ENCODE measurements at places on chromosomes 6 and 20.

- peak; percentile 60 for DNase-seq
Observed at GRCh38 chr6:30557683-30557981, 537 bp downstream of the PRR3 start.

DNA sequence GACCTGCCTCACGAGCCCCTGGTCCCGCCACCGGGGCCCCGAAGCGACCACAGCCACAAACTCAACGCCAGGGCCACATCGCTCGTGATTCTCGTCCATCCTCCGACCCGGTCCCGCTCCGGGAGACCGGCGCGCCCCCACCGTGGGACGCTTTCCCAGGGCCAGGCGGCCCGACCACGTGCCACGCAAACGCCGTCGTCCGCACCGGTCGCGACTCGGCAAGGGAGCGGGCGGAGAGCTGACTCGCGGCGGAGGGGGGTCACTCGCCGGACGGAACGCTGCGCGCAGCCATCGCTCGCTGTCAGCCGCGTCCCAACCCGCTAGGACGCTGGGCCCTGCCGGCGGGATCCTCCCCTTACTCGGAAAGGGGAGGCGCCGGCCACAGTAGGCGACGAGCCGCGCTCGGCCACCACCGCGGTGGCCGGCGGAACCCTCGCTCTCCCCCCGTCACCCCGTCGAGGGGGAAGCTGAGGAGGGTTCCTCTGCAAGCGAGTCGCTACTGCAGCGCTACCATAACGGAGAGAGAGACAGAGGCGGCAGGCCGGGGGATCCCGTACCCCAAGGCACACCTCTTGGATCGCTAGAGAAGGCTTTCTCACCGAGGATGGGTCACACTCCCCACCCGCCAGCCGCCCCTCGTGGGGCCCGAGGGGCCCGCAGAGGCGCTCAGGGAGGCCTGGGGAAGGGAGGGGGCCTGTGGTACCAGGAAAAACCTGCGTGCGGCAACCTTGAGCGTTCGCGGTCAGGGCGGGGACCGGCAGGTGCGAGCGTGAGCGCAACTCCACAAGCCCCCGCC, 511.8 kb upstream of the ZNF337 start:
- no peak for DNase-seq

DNA sequence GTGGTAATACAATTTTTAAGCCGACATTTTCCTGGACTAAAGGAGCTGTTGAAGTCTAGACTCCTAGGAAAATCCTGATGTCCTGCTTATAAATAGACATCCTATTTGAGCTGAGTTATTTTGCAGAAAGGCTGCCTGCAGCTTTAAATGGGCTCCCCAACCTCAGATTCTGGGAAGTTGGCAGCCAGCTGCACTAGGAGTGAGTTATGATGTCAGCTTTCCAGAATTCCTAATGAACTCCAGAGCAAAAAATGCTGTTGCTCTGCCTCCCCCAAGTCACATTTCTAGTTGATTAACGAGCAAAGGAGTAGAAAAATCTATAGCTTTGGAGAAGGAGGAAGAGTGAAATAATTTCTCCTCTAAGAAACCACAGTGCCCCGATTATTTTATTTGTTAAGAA, 346.3 kb upstream of the SULF2 start:
- no peak for DNase-seq

DNA sequence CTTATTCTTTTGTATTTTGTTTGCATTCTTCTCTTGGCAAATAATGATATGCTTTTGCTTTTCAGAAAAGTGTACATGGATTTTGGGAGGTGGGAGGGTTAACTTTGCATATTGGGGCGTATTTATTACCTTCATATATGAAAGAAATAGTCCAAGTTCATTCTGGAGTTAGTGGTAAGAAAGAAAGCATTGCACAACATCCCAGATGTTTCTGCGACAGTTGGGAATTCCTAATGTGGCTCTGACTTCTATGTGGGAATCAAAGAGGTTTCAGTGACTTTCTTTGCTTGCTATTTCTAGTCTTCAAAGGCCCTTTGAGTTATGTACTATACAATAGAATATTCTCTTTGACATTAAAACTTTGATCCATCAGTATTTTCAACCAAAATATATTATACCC, 78.1 kb downstream of the MMUT start:
- DNase-seq: no peak

DNA sequence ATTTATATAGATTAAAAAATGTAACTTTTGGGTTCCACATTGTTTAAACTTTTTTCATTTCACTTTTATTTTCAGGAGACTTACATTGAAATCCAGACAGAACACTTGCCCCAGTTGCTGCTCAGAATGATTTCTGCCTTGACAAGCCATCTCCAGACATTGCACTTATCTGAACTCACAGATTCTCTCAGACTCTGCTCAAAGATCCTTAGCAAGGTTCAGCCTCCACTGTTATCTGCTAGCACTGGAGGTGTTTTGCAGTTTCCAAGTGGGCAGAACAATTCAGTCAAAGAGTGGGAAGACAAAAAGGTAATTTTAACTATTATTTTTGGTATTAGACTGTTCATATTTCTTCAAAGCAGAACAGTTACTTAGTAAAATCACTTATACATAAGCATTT, 58.0 kb downstream of the DOP1A start:
- no peak for DNase-seq

DNA sequence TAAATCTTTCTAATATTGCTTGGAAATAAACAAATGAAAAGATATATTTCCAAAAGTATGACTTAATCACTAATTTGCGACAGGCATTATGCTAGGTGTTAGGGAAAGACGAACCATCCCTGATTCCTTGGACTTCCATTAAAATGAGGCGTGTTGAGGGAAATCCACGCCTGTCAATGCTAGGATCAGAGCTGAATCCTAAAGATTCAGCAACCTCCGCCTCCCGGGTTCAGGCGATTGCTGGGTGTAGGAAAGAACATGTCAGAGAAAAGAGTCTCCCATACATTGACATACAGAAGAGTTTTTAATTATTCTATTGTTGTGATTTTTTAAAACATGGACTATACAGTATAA, 16.8 kb upstream of the PRSS16 start:
- no peak for DNase-seq

DNA sequence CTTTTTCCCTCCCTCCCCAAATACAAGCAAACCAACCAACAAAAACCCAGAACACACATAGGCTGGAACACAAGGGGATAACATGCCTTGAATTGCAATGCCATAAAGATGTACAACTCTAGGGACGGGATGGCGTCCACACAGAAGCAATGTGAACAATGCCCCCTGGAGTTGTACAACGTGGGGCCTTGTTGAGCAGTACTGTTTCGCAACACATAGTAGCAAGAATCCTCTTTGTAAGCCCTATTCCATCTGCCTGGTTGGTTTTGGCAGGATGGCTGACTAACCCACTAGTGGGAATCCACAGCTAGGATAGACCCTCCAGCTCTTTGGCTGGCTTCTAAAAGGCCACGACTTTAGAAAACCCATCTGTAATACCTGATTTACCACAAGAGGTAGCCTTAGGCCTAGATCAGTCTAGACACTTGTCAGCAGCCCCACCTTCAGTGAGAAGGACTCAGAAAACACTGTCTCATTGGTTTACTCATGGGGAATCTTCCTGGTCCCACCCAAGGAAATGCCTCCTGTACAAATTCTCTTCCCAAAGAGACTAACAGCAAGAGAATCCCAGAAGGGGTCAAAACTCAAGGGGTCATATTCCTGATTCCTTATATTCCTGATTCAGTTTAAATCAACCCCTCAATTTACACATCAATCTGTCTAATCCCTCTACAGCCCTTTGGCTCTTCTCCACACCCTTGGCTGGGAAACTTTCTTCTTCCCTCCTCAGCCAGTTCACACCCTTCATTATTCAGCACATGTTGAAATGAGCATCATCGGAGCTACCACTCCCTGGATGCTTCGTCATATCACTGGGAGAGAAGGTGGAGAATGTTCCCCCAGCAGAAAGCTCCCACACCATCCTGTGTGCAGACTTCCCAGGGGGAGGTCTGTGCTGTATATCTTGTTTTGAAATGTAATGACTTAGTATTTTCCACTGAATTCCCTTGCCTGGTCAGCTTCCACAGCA, 622.4 kb upstream of the FLRT3 start:
- no peak for DNase-seq

DNA sequence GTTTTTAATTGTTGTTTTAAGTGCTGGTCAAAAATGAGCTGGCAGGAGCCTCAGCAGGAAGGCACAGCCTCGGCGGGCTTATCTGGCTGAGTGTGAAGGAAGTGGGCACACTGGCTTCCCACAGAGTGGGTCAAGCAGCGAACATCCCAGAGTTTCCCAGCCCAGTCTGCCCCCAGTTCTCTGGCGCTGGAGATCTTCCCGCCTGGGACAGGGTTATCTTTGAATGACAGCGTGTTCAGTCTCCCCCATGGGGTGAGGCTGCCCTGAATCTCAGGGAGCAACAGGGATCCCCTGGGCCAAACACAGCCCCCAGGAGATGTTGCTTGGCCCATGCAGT, 122.2 kb upstream of the PTPN1 start:
- DNase-seq: no peak

DNA sequence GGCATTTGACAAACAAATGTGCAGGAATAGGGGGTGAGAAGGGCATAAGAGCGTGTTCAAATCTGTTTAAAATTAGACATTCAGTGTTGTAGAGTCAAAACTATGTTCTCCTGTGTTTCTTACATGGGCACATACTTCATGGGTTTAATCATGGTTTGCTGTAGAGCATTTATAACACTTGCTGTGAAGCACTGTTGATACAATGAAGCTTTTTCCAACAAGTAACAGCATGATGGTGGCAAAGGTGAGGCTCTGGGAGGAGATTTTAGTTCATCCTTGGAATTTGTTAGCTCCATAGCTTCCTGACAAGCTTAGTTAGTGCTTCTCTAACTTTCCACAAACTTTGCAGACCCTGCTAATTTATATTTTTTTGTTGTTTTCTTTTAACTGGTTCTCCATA, 900.7 kb downstream of the TFAP2A start:
- DNase-seq: no peak

DNA sequence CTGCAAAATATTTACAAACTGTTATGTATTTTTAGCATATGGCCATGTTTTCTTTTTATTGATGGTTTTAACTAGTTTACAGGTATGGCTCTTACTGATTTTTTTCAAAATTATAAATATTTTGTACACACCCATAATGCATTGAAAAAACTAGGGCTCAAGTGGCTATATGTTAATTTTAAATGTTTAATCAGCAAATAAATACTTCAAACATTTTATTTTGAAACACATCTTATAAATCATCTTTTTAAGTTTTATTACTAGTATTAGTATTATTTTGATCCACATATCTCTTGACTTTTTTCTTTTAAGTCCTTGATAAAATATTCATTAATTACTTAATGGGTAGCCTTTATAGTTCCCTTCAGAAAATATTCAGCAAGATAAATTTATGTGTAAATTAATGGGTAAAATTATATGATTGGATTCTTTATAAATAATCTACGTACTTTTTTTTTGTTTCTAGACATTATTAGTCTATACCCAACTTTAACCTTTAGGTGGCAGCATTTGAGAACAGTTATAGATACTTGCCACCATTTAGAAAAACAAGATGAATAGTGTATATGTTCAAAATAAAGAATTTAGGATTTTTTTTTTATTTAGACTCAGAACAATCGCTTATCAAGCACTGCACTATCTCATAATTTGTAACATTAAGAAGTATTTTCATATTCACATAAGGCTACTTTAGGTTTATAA, 241.9 kb downstream of the ADGRB3 start:
- DNase-seq: peak; percentile 4

DNA sequence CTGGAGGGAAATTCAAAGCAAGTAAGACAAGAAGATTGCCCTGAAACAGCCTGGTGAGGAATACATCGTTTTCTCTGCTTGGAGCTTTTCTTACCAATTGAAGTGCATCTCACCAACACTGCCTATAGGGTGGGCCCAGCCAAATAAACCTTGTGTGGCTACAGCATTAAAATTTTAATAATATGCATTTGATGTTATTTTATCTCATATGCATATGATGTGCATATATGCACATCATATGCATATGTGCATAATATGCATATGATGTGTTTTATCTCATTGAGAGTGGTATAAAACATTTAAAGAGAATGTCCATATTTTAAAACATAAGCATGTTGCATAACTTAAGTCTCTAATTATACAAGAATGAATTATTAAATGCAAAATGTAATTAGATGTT, 328.6 kb upstream of the ARID1B start:
- DNase-seq: no peak

- DNase-seq: no peak
Observed at GRCh38 chr20:24289737-24290481, 179.5 kb upstream of the SYNDIG1 start.

DNA sequence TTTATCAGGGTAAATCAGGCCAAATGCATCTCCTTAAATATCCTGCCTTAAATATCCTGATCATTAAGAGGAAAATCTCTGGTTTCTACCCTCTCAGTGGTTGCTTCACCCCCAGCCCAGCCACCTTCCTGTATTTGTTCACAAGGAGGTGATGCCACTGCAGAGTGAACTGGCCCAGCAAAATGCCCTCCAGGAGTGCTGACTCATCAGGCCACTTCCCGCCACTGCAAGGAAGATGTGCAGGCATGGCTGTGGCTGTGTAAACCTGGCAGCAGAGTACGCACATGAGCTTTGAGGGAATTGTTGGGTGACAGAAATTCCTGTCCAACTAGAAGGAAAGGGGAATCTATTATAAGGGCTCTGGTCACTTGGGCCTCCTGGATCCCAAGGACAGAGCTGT, 13.8 kb downstream of the NQO2 start:
- peak; percentile 66 for DNase-seq

GRCh38 chr6:5718231-5718947, 288.3 kb downstream of the NRN1 start:
- DNase-seq: peak; percentile 32

DNA sequence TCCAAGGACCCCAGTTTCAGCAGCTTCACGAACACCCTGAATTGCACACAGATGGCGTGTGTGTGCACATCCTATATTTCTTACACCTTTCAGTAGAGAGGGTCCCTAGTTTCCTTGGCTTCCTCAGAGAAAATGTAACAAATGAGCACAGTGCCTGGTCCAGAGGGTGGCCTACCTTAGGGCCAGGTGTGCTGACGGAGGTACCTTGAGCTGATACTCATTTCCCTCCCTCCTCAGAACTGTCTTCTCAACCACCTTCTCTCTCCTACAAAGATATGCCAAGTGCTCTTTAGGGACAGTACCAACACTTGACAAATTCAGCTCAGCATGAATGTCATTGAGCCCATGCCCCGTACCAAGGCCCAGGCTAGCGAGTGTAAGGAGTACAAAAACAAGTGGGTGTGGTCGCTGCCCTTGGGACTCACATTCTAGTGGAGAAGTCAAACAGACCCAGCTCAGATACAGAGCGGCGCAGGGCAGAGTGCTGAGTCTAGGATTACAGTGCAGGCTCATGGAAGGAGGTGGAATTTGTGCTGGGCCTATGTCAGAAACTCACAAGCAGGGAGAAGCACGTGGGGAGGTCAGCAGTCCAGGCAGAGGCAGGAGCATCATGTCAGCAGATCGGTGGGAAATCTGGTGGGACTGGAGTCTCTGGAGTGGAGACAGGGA, 9.6 kb upstream of the BPHL start:
- no peak for DNase-seq

- DNase-seq: no peak
Observed at GRCh38 chr6:72950114-72950860, 275.0 kb downstream of the KHDC1L start.

- DNase-seq: no peak
Observed at GRCh38 chr20:44113618-44114376, 73.2 kb downstream of the JPH2 start.

All from inflammatory macrophage treated with lipopolysaccharide for 1 hour (primary cell).